Effector CD4-positive, alpha-beta T cell (primary cell): ENCODE measurements at places on chromosomes 16 and 17.

GRCh38 chr17:34539881-34540280, 39.5 kb upstream of the TMEM132E start:
- no peak for DNase-seq

DNA sequence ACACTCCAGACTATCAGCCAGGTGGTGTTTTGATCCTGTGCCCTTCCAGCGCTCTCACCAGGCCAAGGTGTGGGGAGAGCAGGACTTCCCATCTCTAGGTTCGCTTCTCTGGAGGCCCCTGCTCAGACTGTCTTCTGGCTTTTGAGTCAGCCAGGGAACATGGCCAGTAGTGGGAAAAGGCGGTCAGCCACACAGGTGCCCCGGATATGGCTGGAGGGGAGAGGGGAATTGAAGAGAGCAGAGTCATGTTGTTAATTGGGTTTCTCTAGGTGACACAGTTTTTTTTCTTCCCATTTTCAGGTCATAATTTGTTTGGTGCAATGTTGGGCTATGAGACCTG, 1.5 kb downstream of the MINK1 start:
- DNase-seq: no peak

DNA sequence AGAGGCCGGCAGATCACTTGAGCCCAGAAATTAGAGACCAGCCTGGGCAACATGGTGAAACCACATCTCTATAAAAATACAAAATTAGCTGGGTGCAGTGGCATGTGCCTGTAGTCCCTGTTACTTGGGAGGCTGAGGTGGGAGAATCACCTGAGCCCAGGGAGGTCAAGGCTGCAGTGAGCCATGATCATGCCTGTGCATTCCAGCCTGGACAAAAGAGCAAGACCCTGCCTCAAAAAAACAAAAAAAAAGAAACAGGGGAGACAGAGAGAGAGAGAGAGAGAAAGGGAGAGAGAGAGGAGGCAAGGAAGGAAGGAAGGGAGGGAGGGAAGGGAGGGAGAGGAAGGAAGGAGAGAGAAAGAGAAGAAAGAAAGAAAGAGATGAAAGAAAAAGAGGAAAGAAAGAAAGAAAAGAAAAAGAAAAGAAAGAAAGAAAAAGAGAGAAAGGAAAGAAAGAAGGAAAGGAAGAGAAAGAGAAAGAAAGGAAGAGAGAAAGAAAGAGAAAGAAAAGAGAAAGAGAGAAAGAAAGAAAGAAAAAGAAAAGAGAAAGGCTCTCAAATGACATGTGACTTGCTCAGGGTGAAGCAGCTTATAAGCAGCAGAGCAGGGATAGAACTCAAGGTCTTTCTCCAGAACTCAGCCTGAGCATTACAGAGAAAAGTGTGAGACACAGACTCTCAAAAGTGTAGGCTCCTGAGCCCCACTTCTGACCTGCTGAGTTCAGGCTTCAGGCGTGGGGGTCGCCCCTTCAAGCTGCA, 15.5 kb downstream of the CX3CL1 start:
- no peak for DNase-seq

- DNase-seq: no peak
Observed at GRCh38 chr16:10520869-10521578, 59.4 kb downstream of the EMP2 start.

DNA sequence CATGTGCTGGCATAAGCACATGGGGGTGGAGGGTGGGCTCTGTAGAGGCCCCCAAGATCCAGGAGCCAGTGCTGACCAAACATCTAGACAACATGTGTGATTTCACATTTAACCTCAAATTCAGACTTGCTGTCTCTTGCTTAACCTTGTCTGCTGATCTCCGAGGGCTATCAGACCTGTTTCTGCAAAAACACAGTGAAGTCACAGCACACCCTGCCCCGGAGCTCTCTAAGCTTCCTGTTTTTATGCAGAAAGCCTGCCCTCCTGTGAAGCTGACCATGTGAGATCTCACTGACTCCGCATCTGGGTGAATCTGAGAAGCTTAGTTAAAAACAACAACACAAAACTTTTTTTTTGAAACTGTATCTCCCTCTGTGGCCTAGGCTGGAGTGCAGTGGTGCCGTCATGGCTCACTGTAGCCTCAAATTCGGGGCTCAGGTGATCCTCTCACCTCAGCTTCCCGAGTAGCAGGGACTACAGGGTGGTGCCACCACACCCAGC, 6.6 kb upstream of the DPEP2 start:
- peak; percentile 28 for DNase-seq

DNA sequence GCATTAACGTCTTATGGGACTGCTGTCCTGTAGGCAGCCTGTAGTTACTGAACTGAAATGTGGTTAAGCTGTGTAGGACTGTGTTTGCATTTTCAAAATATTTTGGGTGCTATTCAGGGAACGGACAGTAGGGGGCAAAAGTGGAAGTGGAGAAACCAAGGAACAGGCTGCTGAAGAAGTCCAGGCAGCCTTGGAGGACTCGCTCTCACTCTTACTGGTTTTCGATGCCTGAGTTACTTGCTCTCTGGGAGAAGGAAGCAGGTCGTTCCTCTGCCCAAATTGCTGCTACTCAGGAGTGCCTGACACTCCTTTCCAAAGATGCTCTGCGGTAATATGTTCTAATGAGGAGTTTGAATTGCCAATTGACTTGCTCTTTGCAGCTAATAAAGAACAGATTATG, 64.5 kb upstream of the RBFOX1 start:
- DNase-seq: no peak

DNA sequence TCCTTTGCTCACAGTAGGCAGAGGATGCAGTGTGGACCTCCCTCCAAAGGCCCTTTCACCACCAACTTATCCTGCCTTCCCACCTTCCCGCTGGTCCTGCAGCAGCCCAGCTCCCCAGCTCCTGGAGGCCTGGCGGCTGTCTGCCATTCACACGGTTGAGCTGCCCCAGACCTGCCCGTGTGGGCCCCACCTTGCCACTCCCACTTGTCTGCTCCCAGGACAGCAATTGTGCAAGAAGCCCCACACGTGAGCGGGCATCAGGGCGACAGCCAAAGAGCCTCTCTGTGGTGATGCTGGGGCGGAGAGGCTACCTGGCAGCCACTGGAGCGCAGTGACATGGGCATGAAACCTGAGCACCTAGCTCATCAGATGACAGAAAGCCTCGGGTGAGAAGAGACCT, 248.6 kb upstream of the MAF start:
- DNase-seq: no peak

GRCh38 chr16:71338632-71339031, 19.9 kb upstream of the CALB2 start:
- no peak for DNase-seq

DNA sequence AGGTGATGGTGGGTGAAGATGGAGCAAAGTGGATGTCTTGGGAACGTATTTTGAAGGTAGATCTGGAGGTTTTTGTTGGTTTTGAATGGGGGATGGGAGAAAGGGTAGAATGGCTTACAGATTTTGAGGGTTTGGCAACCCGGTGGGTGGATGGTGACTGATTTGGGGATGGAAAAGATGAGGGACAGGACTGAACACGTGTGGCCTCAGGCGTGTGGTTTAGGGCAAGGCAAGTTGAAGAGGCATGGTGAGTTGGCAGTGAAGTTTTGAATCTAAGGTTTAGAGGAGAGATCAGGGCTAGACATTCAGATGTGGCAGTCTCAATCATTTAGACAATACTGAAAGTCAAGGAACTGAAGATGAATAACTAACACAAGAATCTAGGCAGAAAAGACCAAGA, 5.0 kb upstream of the DCTPP1 start:
- DNase-seq: no peak

GRCh38 chr17:83019376-83019775, 60.0 kb upstream of the METRNL start:
- no peak for DNase-seq

GRCh38 chr16:53958341-53958880, 254.5 kb downstream of the FTO start:
- DNase-seq: no peak

DNA sequence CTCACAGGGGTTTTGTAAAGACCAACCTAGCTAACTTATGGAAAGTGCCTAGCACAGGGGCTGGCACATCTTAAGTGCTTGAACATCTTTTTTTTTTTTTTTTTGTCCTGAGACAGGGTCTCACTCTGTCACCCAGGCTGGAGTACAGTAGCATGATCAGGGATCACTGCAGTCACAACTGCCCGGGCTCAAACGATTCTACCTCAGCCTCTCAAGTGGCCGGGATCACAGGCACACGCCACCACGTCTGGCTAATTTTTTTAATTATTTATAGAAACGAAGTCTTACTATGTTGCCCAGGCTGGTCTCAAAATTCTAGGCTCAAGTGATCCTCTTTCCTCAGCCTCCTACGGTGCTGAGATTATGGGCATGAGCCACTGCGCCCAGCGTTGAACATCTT, 1.3 kb downstream of the LYRM9 start:
- no peak for DNase-seq

DNA sequence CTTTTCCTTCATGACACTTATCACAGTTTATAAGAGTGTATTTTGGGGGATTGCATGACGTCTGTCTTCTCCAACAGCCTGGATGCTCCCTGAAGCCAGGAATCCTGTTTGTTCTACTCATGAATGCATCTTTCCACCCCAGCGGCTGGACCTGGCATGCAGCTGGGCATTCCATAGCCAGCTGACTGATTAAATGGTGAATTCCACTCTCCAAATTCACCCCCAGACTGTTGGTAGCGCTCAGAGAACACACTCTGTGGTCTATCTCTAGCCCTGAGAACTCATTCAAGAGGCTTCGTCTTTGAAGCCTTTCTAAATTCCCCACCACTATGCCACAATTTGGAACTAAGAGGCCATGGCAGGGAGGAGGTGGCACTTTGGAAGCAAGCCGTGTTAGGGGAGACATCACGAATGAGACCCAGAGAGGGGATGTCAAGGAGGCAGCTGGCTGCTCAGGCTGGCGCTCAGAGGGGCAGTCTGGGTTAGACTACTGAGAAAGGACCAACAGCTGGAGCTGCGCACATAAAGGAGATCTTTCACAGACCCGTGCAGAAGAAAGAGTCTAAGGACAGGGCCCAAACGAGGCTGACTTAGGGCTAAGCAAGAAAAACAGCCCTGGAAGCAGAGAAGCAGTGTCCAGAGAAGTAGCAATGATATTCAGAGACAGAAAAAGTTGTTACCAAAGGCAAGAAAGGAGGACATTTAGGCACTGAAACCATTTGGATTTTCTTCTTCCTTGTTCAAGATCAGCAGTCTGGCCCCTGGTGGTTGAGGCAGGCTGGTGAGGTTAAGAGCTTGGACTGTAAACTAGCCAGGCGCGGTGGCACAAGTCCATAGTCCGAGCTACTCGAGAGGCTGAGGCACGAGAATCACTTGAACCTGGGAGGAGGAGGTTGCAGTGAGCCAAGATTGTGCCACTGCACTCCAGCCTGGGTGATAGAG, 42.4 kb upstream of the ZNF629 start:
- DNase-seq: no peak

- DNase-seq: no peak
Observed at GRCh38 chr17:77742579-77742978, 215.9 kb upstream of the TNRC6C start.

DNA sequence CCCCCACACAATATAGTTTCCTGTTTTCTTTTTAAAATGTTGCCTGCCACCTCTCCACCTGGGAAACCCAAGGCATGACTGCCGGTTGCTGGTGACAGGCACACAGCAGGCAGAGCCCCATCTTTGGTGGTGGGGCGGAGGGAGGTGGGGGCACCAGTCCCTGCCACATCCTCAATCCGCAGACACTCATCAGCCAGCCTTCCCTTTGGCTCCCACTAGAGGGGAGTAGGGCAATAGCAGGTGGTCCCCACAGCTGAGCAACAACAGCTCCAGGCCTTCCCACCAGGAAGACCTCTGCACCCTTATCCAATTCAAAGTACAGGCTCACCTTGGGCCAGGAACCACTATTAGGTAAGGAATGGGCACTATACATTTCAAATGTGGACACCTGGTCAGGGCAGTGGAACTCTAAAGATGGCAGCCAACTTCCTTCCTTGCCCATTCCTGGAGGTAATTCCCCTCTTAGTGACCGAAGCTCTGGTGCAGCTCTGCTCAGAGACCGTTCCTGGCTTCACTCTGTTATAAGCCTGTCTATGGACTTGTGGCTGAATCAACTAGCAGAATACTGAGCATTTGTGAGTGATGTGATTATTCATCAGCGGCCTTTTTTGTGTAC, 13.9 kb downstream of the RECQL5 start:
- DNase-seq: no peak

DNA sequence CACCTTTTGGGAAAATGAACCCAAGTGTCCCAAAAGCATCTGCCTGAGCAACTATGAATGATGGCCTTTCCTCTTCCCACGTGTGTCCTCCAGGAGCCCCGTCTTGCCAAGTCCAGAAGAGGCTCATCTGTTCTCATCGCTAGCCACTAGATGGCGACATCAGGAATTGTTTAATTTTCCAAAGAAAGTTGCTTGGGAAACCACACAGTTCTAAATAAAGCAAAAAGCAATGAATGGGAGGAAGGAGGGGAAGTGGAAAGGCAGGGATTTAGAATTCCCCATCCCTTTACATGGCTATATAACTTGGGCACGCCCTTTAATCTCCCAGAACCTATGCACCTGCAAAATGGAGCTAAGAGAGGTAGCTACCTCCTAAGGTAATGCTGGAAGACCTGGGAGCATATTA, 9.0 kb upstream of the CDH5 start:
- no peak for DNase-seq

- DNase-seq: no peak
Observed at GRCh38 chr17:81428516-81428915, 33.3 kb downstream of the BAHCC1 start.

GRCh38 chr17:77228241-77228752, 87.5 kb downstream of the SEC14L1 start:
- no peak for DNase-seq

DNA sequence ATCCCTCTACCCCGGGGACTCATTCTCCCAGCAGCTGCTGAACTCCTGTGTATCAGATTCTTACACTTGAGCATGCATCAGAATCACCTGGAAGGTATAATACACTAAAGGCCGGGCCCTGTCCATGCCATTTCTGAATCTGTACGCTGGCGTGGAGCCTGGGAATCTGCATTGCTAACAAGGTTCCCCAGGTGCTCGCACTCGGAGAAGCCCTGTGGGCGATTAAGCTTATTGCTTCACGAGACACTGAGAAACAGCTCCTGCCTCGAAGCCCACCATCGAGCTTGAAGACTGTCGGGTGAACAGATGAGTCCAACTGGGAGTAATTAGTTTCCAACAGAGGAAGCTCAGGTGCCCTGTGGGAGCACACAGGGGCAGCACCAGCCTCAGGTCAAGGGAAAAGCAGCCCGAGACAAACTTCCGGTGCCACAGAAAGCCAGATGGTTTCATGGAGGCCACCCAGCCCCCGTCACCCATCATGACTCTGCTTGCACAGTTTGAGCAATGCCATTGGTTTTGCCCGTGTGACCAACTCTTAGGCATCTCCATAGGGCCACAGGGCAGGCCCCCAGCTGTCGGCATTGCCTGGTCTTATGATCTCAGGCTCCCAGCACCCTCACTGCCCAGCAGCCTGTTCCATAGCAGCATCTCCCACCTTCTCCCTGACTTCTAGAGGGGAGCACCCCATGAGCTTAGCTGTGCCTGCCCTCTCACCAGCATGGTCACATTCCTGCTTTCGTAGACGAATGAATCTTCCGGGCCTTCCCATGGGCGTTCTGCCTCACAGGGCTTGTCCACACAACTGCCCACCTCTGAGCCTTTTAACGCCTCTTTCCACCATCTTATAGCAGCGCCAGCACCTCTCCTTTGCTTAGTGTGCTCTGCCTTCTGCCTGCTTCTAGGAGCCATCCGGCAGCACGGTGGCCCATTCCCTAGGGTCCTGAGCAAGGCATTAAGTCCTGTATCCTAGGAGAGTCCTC, 10.9 kb downstream of the CTRB2 start:
- DNase-seq: no peak
